ENCODE measurements at places on chromosomes 12 and 14.

DNA sequence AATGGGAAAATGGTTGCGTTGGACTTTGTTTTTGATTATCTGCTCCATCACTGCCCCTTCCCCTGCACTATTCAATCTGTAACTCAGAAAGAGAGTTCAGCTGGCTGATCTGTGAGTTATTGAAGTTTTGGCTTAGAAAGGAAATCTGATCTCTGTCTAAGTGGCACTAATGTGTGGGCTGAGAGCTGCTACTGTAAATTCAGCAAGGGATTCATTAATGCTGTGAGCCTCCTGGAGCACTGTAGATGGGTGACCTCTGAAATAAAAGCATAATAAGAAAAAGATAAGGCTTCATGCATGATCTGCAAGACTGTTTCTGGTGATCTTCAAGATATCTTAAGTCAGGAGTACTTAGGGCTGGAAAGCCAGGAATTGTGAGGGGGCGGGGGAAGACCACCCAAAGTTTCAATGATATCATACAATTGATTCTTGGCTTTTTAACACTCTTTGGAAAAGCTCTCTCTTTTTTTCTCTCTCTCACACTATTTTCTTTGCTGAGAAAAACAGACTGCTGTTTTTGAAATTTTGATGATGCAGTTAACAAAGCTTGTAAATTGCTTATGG, 101.1 kb downstream of the C12orf75 start:
- DNase-seq = no peak

- DNase-seq = no peak
Observed at GRCh38 chr12:76611533-76611932, 52.0 kb upstream of the OSBPL8 start.

- DNase-seq = no peak
Observed at GRCh38 chr12:11764837-11765236, 115.4 kb downstream of the ETV6 start.

DNA sequence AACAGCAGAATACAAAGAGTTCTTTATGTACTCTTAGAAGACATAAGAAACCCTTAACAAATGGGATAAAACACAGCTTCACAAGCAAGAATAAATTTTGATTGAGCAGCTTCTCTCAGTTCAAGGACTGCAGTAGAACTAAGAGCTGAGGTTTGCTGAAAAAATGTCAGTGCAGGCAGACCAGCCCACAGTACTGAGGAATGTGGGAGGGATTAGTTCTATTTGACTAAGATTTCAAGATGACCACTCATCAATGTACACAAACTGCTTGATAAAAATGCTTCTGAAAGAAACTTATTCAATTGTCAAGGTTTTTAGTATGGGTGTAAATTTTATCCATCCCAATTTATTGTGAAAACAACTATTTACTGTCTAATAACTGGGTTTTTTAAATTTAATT, 138.4 kb downstream of the SEC23A start:
- DNase-seq = no peak

- no peak for DNase-seq
Observed at GRCh38 chr12:10170216-10170615, 1.7 kb downstream of the OLR1 start.

GRCh38 chr14:22535916-22536315, 53.1 kb downstream of the DAD1 start:
- DNase-seq = no peak

DNA sequence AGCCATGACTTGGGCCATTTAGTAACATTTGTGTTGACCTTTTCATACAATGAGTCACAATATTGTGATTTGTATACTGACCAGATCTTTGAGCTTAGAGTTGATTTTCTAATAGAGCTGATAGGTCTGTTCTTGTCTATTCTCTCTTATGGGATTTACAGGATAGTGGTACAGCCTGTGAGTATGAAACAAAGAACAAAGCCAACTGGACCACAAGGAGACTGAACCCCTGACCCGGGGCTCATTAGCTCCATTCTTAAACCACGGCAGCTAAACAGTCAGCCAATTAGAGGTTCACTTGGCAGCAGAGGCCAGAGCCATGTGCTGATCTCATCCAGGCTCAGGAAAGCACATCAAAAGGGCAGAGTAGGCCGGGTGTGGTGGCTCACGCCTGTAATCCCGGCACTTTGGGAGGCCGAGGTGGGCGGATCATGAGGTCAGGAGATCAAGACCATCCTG, 59.1 kb upstream of the GNPNAT1 start:
- DNase-seq = no peak

DNA sequence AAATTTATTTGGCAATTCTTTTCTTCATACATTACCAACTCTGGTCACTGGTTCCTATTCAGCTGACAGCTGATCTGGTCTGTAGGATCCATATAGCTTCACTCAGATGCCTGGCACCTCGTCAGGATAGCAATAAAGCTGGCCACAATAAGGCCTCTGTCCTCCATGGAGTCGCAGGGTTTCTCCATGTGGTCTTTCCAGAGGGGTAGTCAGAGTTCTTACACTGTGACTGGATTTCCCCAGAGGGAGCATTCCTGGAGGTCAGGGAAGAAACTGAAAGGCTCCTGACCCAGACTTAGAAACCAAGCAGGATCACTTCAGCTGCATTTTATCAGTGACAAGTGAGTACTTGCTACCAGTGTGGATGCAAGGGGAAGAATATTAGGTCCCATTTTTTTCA, 34.9 kb upstream of the SIX1 start:
- no peak for DNase-seq

- no peak for DNase-seq
Observed at GRCh38 chr12:99985129-99985570, 414 bp upstream of the ANKS1B start.

- DNase-seq = no peak
Observed at GRCh38 chr12:107605293-107605692, 80.3 kb upstream of the PWP1 start.

- DNase-seq = no peak
Observed at GRCh38 chr12:110896559-110896958, 23.8 kb downstream of the MYL2 start.

DNA sequence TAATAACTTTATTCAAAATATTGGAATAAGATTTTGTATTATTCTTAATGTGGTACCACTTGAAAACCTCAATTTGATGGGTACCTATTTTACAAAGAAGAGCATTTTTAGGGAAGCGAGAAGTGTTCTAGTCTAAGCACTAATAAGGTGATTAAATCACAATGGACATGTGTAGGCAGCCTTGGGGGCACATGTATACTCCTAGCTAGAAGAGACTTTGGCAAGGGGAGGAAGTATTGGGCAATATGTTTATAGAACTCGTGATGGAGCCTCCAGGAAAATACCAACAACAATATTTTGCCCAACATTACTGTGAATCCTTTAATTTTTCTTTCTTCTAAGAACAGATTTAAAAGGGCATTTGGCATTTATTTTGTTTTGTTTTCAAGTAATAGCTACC, 280.3 kb downstream of the ADAMTS20 start:
- no peak for DNase-seq

DNA sequence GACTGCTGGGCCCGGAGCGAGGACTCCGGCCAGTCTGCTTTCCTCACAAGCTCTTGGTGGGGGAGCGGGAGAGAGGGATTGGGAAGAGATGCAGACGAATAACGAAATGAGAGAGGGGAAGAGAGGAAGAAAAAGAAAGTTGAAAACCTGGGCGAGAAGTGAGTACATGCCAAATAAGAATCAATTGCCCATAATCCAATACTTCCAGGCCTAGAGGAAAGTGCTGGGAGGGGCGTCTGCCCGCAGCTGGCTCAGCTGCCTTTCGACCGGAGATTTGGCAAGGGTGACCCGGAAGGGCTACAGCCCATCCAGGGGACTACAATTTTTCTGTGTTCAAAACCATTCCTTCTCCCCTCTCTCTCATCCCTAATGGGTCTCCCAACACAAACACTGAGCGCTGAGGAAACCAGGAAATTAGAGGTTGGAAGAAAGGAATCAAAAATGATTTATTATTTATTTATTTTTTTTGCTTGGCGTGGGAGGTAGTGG, 4.9 kb downstream of the NKX2-1 start:
- no peak for DNase-seq

DNA sequence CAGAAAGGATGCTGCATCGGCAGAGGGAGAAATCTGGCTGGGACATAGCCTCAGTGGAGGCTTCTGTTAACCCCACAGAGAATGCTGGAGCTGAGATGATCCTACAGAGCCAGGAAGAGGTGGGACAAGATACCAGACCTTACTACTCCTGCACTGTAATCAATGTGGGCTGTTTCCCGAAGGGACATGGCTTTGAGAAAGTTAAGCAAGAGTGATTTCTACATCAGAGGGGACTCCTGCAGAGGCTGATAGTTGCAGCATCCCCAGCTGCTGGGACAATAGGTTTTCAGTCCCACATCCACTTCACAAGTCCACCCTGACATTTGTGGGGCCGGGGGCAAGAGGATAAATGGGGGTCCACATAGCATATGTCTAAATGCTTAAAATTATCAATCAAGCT, 22.5 kb upstream of the CMKLR1 start:
- no peak for DNase-seq

DNA sequence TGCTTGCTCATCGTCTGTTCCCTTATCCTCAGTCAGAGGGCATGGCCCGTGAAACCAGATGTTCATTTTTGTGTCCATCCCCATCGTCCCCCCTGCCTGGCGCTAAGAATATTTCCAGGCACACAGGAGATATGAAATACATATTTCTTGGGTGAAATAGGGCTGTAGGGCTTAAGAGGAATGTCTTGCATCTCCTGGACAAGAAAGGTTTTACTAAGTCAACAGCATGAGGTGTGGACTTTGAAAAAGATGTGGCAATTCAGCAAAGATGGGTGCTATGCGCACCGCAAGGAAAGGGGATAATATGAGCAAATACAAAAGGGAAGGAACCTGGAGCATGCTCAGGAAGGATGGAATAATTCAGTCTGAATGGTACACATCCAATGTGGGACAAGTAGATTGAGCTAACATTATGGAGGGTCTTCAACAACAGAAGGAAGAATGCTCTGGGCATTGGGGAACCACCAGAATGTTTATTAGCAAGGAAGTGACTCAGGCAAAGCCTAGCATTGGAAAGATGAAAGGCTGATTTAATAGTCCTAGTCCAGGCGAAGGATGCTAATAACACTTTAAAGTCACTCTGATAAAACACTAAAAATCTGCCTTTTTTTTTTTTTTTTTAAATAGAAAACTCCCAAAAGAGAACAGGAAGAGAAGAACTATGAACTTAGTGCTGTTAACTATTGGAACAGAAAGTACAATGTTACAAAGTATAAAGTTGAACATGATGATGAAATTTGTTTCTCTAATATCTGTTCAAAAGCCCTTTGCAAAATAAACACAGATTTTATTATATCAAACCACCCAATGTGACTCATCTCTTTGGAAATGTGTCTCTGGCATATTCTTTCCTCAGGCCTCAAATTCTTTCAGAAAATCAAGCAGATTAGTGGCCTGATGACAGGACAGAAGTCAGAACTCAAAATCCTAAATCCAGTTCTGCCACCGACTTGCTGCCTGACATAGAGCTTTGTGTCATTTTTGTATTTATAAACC, 449.5 kb downstream of the BCAT1 start:
- no peak for DNase-seq

DNA sequence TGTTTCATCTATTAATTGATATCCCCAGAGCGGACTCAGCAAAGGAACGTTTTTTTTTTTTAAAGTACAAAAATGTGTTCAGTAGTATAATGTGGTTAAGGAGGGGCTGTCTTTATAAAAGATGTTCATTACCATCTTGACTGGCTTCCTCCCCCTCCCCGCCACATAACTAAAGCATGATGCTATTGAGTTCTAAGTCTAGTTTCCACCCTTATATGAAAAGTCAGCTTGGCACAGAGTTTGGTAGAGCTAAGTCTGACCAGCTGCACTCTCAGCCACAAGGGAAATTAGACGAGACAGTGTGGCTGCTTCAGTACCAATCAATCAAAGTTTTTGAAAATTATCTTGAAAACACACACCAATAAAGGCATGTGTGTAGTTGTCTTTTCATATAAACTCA, 1.9 kb upstream of the MYBPC1 start:
- DNase-seq = no peak

DNA sequence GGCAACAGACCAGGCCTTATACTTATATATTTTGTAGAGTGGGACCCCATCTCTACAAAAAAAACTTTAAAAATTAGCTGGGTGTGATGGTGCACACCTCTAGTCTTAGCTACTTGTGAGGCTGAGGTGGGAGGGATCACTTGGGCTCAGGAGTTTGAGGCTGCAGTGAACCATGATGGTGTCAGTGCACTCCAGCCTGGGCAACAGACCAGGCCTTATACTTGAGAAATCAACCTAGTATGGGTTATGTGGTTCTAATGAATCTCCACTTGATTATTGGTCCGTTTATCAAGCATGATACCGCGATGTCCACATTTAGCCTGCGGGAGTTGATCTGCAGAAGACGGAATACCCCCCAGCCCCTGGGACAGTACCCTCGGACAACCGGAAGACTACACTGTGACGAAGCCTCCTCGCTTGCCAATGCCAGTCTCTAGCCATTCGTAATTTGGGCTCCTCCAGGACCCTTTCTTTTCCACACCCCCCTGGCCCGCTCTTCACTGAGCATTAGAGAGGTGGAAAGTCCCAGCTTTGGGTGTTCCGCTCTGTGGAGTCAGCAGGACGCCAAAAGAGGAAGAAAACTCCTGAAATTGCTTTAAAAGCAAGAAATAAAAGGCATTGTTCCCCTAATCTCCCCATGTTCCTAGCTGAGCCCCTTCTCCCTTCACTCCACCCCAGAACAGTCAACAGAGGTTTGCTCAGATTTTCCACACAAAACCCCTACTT, 19.4 kb downstream of the LTBP2 start:
- no peak for DNase-seq

DNA sequence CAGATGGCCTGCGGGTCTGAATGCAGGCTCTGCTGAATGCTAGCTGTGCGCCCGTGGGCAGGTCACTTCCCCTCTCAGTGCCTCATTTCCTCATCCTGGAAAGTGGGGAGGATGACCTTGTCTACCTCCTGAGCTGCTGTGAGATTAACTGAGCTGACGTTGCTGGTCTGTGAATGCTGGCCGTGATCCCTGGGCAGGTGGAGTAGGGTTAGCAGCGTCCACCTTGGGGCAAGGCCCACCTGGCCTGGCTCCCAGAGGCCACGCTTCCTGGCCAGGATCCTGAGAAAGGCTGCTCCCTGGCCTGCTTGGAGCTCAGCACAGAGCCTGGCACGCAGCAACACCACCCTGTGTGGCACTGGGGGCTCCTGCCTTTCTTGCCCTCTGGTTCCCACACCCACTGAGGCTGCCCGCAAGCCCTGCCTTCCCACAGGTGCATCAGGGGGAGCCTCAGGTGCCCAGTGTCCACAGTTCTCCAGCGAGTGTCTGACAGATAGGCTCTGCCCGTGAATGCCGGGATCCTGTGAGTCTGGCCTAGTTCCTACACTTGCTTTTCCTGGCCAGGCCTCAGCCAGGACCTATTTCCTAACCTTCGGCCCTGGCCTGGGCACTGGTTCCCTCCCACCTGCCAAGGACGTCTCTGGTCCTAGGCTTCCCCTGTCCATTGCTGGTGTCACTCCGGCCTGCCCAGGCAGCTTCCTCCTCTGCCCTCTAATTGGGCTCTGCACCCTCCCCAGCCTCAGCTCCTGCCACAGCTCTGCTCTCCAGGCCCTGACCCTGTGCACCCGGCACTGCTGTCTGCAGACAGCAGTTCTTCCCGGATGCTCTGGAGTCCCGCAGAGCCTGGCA, 37.2 kb upstream of the TDRD9 start:
- no peak for DNase-seq

GRCh38 chr12:25422241-25422640, 130.8 kb downstream of the LMNTD1 start:
- DNase-seq = no peak

Data from GM18507 (cell line).